ENCODE measurements at places on chromosomes 11 and 22.
A peak's percentile ranks its signal among the peaks of the same experiment; 100 is the strongest.

DNA sequence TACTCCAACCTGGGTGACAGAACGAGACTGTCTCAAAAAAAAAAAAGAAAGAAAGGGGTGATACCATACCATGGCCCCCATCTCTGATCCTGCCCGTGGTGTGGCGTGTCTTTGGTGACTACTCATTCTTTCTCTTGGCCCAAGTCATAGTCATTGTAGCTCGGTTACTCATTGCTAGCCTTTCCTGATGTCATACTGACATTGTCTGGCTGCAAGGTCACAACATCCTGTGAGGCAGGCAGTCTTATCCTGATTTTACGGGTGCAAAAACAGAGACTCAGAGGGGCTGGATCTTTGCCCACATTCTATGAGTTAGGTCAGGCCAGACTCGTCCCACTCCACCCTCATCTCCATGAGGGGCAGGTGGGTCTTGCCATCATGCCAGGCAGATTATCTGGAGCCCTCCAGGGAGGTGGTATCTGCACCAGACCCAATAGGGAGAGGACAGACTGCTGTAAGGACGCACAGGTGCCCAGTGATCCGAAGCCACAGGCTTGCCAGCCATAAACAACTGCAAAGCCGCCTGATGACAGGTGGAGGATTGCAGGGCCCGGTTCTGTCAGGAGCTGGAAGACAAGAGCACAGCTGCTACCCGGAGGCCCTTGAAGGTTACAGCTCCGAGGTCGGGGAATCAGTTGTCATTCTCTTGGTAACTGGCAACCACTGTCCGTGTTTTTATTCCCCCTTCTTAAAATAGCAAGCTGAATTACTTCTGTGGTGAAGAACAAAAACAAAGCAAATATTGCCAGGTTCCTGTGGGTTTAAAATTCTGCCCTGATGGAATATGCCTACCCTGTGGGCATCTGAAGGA, 13.8 kb downstream of the TOM1 start:
- no peak for DNase-seq

DNA sequence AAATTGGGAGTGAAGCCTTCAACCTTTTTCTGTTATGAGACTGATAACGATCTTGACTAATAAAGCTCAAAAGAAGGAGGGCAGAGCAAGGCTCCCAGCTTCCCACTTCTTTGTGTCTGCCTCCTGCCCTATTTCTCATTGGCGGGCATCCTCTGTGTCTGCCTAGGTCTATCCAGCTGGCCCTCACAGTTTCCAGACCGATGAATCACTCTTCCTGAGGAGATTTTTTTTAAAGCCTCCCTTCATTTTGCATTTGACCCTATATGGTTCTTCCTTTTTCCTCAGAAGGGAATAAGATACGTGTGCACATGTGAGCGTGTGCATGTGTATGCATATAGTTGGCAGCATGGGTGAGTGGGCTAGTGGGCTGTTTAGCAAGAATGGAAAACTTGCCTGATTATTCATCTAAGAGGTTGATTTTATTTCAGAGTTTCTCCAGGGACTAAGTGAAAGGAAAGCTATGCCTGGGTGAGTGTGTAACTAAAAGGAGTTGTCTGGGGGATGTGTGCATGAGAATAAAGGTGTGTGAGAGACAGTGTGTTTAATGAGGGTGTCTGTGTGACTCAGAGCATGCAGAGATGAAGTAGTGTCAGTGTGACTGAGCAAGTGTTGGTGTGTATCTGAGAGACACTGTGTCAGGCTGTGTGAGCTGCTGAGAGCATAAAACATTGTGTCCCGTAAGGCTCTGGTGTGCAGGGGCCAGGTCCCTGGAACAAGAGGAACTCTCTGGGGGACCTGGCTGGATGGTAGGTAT, 12.2 kb downstream of the PHLDB1 start:
- peak; percentile 28 for DNase-seq

GRCh38 chr22:41263704-41264103, 22.3 kb downstream of the RANGAP1 start:
- DNase-seq: no peak

DNA sequence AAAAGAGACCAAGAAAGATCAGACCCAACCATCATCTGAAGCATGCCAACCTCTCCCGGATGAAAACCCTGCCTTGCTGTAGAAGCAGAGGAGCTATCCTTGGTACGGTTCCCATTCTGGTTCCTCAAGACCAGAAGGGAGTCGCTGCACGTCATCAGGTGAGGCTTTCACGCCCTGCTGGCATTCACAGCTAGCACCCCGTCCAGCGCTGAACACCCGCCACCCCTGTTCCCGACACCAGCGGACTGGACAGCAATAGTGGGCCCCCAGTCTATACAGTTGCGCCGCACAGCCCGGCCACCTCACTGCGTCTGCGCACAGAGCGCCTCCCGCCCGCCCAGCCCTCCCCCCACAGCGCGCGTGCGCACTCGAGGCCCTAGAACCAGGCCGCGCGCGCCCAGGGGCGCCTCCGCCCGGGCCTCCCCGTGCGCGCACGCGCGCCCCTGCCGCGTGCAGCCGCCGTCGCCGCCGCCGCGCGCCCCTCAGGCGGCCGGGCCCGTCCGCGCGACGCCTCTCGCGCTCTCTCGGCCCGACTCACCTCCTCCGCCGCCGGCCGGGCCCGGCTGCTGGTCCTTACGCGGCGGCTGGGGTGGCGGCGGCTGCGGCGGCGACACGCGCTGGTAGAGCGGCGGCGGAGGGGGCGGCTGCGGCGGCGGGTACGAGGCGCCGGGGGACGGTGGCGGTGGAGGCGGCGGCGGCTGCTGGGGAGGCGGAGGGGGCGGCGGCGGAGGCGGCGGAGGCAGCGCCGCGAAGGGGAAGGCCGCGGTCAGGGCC, 706 bp downstream of the SF1 start:
- peak; percentile 82 for DNase-seq

- DNase-seq: no peak
Observed at GRCh38 chr11:19723572-19724342, 11.1 kb downstream of the NAV2 start.

DNA sequence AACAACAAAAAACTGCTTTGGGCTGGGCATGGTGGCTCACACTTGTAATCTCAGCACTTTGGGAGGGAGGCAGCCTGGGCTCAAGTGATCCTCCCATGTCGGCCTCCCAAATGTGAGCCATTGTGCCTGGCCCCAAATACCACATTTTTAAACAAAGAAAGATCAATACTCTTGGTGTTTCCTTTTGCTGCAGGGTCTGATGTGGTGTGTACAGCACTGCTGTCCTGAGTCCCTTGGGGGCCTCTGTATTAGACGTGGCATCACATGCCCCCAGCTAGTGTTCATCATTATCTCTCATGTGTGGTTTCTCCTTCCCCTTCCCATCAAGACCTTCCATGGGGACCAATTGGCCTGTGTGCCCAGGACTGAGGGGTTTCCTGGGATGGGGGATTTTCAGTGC, 20.5 kb upstream of the XBP1 start:
- DNase-seq: peak; percentile 1

- no peak for DNase-seq
Observed at GRCh38 chr11:15201586-15201985, 86.9 kb downstream of the INSC start.

Measured in ovary (tissue), 10 donors.